Spleen (tissue), 13 donors: ENCODE measurements at places on chromosomes 6 and 20.

DNA sequence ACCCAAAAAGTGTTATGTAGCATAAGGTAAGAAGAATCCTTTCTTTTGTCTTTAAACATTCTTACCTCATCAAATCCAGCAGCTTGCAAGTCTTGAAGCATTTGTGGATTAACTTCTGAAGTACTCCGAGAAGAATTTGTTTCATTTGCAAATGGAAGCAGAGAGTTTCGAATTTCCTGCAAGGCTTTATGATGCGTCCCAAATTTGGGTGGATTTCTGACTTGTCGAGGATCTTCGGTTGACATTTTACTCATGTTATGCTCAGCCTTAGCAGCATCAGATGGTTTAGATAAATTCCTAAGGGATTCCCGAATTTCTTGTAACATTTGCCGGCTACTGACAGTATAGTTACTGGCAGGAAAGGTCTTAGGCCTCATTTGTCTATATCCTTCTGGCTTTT, 16.2 kb downstream of the LATS1 start:
- no peak for DNase-seq

DNA sequence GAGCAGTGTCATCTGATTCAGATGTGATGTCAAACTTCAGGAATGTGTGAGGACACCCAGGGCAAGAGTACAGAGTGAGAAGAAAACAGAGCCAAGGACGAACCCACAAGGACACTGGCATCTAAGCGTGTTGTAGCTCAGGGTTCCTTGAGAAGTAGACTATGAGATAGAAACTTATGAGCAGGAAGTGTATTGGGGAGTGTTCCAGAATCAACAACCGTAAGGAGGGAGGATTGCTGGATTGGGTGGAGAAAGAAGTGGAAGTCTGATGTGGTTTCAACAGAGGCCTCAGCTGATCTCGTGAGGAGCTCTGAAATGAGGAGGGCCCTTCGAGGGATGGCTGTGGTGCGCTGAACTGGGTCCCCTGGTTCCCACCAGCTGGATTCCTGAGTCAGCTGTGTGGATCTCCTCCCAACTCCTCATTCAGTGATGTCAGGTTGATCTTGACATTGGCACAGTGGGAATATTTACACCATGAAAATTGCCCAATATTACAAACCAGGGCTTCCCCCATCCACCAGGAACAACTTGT, 25.7 kb upstream of the IGF2R start:
- no peak for DNase-seq

DNA sequence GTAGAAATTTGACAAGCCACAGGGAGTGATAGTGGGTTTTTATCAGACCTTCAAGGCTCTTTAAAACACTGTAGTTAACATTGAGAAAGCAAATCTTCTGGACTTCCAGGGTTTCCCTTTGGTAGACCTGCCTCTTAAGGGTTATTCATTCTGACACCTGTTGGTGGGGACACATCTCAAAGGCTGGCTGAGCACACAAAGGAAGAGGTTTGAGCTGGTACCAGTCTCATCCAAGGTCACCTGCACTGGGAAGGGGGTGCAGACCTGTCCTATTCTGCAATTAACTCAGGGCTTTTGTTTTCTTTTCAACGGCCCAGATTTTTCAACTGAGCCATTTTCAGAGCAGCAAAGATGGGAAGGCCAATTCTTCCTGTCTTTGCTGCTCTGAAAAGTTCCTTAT, 45.6 kb downstream of the EDN1 start:
- DNase-seq = no peak

GRCh38 chr20:43938932-43939761, 24.5 kb downstream of the TOX2 start:
- no peak for DNase-seq

DNA sequence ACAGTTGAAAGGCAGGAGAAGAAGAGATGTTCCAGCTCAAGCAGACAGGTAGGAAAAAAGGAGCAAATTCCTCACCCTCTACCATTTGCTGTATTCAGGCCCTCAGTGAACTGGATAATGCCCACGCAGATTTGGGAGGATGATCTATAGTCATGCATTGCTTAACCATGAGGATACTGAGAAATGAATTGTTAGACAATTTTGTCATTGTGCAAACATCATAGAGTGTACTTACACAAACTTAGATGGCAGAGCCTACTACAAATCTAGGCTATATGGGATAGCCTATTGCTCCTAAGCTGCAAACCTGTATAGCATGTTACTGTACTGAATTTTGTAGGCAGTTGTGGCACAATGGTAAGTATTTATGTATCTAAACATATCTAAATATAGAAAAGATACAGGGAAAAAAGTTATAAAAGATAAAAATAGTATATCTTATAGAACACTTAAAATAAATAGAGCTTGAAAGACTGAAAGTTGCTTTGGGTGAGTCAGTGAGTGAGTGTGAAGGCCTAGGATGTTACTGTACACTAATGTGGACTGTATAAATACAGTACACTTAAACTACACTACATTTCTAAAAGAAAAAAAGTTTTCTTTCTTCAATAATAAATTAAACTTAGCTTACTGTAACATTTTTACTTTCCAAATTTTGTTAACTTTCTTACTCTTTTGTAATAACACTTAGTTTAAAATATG, 672.3 kb downstream of the UTRN start:
- DNase-seq = no peak

- DNase-seq = no peak
Measured at GRCh38 chr6:157631412-157631811, 191.6 kb upstream of the SNX9 start.

DNA sequence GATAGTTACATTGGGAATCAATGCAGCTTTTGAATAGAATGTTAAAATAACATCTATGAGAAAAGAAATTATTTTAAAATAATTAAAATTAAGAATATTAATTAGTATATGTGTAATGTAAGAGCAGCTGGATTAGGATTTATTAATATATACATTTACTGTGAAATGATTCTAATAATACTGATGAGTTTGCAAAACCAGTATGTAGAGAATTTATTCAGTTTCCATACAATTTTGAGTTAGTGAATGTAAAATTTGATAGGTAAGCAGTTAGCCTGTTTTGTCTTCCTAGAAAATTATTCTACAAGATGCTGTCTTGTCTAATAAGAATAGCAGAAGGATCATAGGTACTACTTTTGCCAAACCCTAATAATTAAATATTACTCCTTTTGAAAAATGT, 70.6 kb downstream of the STXBP5 start:
- DNase-seq = no peak

- no peak for DNase-seq
Measured at GRCh38 chr20:33287884-33288283, 4.9 kb downstream of the BPIFB1 start.

DNA sequence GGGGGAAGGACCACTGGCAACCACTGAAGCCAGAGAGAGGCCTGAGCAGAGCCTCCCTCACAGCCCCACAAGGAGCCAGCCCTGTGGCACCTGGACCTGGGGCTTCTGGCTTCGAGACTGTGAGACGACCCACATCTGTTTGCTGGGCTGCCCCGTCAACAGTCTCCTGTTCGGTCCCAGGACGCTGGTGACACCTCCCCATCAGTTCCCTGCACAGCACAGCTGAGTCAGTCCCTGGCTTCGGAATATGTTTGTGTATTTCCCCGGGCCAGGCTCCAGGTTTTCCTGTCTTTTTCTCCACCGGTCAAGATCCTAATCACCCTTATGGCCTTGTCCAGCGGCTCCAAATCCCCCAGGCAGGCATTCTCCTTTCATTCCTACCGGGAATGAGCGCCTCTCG, 46.4 kb upstream of the SMOC2 start:
- peak; percentile 38 for DNase-seq

GRCh38 chr20:62927128-62927705, 912 bp upstream of the DIDO1 start:
- peak; percentile 81 for DNase-seq

- no peak for DNase-seq
Measured at GRCh38 chr6:117910549-117910948, 3.5 kb downstream of the SLC35F1 start.

DNA sequence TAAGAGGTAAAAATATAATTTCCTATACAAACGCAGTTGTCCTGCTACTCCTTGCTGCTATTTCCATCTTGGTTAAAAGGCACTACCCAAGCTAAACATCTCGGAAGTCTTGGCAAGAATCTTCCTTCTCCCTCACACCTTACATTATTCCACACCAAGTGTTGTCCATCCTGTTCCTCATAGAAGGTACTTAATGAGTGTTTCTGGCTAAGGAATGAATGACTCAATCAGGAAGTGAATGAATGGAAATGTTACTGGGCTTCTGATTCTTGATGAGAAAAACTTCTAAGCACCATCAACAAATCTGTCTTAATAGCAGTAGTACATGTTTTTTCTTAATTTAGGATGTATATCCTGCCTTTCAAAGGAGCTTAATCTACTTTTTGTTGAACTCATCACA, 40.6 kb upstream of the RSPO3 start:
- DNase-seq = no peak

DNA sequence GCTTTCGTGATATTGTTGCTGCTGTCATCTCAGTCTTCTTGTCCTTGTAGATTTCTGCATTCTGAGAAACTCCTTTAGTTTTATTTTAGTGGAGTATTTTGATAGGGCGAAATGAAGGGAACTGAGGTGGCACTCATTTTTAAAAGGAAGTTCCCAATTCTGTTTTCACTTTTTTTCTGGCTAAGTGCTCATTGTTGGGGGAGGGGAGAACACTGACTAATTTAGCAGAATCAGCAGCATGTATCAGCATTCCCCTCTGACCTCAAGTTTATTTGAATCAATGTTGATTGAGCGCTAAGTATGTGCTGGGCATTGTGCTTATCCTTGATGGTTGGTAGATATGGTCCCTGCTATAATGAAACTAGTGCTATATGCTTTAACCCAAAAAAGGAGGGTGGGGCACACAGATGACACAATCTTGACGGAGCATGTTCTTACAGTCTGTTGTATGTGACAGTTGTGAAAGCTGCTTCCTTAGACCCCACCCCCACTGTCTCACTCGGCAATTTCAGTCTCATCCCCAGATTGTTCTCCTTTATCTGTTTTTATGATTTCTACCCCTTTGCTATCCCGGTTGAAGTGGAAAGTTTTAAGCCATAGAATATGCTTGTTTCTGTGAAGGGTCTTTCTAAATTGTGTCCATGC, 262.4 kb downstream of the SOX4 start:
- DNase-seq = no peak

- no peak for DNase-seq
Measured at GRCh38 chr6:22448291-22448711, 121.1 kb upstream of the HDGFL1 start.

GRCh38 chr6:156160795-156161165, 616.4 kb upstream of the ARID1B start:
- DNase-seq = no peak

DNA sequence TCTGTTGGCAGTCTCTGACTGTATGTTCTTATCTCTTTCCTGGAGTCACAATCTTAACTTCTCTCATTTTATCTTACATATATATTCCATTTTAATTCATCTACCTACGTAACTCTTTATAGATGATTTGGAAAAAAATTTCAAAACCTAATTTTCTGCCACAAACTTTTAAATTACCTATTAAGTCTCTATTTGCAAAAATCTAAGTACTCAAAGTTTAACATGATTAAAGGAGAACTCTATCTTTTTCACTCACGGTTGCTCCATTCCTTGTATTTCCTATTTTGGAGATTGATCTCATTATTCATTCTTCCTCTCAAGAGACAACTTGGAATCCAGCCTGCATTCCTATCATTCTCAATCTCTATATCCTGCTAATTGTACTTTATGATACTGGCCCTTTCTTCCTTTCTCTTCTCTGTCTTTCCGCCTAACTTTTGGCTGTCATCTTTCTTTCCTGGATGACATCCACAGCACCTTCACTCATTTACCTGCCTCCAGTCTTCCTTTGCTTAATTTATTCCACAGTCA, 1071.1 kb upstream of the CITED2 start:
- DNase-seq = no peak

GRCh38 chr6:37021356-37022129, 16.1 kb downstream of the FGD2 start:
- peak; percentile 69 for DNase-seq

DNA sequence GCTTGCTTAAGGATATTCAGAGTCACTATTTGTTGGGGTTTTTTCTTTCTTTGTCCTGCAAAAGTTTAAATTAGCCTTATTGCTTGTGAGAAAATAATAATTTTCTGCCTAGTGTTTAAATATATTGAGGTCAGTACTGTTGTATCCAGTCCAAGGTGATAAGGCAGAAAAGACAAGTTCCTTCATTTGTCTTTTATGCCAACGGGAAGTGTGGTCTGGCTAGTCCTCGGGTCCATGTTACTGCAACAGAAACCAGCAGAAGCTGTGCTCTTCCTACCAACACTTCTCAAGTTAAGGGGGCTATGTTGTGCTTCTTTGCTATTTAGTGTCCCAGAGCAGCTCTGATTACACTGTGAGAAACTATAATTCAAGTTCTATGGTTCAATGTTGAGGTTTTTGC, 301.1 kb downstream of the TBC1D7 start:
- DNase-seq = no peak

DNA sequence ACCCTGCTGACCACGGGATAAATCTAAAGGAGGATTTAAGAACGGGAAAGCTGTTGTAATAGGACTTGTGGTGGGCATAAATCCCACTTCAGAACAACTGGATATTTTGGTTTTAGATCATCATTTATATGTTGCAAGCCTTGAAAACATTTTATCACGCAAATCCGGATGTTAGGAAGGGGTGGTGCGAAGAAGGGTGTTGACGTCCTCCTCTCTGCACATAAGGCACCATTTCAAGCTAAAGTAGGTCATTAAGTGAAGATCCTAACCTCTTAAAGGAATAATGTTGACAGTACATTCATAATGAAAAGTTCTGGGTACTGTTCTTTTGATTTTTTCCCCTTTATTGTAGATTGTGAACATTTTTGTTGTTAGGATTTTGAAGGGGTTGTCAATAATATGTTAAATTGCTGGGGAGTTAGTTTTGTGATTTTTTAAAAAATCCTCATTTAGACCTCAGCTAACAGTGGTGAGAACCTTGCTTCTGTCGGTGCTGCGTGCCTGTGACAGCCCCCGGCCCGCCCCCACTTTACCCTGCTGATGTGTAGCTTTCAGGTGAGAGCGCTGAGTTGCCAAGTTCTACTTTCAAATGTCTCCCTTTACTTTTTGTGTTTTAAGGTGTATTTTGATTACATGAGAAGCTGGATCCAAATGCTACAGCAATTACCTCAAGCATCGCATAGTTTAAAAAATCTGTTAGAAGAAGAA, 88.8 kb downstream of the MAP3K4 start:
- DNase-seq = no peak

GRCh38 chr6:107729098-107729497, 95.0 kb downstream of the SCML4 start:
- DNase-seq = no peak

DNA sequence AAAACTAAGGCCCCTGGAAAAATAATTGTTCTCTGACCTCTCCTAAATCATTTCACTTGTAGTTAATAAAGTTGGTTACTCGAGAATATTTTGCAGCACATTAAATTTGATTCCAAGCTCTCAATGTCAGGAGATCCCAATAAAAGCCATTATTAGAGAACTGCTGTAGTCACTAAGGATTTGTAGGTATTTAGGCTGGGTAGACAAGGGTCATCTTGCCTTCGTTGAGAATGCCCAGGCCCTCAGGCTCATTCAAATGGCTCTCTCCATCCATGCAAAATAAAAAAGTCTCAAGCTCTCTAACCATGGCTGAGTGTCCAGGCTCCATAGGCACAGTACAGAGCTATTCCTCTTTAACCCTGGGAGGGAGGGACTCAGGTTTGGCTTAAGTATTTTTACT, 117.0 kb upstream of the HMGCLL1 start:
- DNase-seq = no peak

- DNase-seq = no peak
Measured at GRCh38 chr6:112004201-112005012, 49.5 kb upstream of the CCN6 start.

GRCh38 chr6:159151266-159151855, 17.8 kb upstream of the FNDC1 start:
- DNase-seq = no peak
